ENCODE measurements at places on chromosomes 4 and X.

DNA sequence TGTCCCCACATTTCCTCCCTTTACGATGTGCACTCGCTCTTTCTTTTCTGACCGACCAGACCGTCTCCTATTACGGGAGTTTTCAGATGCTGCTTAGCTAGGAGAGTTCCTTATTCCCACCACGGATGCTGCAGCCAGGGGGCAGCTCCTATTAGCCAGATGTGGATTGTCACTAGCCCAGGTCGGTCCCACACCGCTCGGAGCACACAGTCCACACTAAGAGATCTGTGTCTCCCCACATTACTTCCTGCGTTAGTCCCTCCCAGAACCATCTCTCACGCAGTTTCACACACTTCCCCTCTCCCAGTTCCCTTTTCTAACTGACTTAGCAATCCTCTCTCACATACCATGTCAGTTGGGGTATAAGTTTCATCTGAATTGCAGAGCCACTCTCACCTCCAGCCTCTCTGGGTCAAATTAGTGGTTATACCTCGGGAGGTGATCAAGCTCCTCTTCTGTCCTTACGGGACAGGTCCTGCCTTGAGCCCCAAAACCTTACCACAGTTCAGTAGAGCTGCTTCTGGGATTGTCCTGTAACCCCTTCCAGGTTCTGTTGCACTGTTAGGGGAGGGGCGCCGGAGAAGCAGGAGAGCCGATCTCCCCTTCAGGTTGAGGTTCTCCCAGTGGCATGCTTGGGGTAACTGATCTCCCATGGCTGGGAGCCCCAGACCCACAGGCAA lies 28.2 kb downstream of the SULT1E1 start:
- DNase-seq, result no peak

DNA sequence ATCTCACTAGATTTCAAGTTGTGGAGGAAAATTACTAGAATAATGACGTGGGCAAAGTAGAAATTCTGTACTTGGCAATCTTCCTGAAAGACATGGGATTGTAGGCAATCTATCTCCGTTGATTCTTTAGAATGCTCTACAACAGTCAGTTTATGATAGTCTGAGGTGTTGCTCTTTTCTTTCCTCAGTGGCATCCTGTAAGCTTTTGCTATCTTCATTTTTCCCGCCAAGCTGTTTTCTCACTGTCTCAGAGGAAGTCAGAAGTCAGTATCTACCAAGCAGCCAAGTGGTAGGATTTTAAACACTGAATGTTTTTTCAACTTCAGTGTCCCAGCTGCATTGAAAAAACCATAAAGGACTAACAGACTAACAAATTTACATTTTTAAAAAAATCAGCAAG lies 23.7 kb downstream of the PCDH7 start:
- DNase-seq, result no peak

- no peak for DNase-seq
Observed at GRCh38 chr4:118113220-118113619, 78.9 kb downstream of the NDST3 start.

- DNase-seq, result no peak
Observed at GRCh38 chr4:74365761-74366160, 816 bp downstream of the EREG start.

- no peak for DNase-seq
Observed at GRCh38 chr4:147012059-147012707, 66.5 kb upstream of the TTC29 start.

DNA sequence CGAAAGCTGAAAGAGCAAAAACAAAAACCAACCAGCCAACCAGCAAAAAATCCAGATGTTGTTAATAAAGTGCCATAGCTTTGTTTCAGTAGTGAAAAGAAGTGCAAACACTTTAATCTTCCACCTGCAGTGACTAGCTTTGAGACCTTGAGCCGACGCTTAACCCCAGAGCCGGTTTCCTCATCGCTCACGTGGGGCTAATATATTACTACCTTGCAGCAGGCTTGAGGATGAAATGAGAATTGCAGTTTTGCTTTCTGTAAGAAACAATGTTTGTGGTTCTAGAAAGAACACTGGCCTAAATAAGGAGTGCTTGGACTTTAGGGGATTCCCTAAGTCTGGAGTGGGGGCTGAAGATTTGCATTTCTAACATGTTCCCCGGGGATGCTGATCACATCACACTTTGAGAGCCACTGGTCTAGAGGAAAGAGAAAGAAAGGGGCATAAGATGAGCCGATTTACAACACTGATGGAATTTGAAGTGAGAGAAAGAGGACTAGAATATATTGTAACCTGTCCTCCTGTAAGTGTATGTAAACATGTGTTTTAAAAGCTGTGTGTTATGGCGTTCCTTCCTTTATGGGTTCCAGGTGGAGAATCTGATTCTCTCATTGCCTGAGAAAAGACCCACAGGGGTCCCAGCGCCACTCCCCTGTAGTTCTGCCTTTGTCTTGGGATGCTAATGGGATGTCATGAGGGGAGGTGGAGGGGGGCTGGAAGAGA lies 1.4 kb downstream of the FGF2 start:
- DNase-seq, result no peak

GRCh38 chr4:139794158-139794954 lies 128.7 kb downstream of the MGST2 start:
- DNase-seq, result no peak

GRCh38 chr4:117326091-117326490 lies 240.7 kb upstream of the TRAM1L1 start:
- no peak for DNase-seq

DNA sequence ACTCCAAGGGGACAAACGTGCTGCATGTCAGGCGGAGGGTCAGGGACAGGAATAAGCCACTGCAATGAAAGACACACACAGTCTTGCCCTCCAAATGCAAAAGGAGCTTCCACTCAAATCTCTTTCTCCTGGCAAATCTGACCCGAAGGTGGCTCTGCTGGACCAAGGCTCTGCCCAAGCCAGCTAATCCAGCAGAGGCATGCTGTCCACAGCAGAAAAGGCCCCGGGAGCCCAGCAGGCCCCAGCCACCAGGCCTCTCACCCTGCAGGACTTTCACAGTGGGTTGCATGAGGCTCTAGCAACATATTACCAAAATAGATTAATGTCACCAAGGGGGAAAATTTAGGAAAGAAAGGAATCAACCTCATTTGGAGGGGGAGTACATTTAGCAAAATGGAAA lies 628.6 kb downstream of the BCOR start:
- no peak for DNase-seq

- DNase-seq, result no peak
Observed at GRCh38 chrX:155127465-155127864, 56.2 kb downstream of the BRCC3 start.

DNA sequence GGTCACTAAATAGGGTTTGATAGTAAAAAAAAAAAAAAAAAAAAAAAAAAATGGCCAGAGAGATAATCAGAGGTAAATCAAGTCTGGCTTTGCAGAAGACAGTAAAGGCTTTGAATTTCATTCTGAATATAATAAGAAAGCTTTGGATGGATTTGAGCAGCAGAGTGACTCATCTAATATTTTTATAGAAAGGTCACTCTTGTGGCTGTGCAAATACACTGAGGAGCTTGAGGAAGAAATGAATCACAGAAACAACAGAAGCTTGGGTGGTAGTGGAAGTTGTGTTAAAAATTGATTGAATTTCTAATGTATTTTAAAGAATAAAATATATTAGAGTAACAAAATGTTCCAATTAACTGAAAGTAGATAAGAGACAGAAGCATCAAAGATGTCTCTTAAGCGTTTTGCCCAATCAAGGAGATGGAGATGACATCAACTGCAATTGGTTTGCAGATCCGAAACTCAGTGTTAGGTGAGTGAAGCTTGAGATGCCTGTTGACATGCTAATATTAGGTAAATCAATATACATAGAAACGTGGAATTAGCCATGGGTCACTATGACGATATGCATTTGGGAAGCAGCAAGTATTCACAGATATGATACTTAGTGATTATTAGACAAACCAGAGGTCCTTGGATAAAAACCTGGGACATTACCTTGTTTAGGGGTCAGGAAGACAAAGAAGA lies 280.5 kb downstream of the GPM6A start:
- DNase-seq, result no peak

GRCh38 chrX:148612431-148612830 lies 112.0 kb downstream of the AFF2 start:
- no peak for DNase-seq

- no peak for DNase-seq
Observed at GRCh38 chr4:2301806-2302205, 39.9 kb upstream of the MXD4 start.

DNA sequence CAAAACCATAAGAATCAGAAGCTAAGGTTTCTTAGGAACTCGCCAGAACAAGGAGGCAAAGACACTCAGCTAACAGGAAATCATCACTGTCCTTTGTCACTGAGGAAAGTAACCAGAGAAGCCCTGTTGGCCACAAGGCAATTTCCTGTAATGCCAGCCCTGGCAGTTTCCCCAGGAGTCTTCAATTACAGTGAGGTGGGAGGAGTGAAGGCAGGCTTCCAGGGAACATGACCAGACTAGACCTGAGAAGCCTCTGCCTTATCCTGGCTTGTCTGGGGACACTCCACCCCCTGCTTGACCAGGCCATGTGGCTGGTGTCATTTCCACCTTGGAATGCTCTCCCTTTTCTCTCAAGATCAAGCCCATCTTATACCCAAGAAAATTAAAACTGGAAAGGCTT lies 125.3 kb downstream of the COL4A6 start:
- peak; percentile 6 for DNase-seq

DNA sequence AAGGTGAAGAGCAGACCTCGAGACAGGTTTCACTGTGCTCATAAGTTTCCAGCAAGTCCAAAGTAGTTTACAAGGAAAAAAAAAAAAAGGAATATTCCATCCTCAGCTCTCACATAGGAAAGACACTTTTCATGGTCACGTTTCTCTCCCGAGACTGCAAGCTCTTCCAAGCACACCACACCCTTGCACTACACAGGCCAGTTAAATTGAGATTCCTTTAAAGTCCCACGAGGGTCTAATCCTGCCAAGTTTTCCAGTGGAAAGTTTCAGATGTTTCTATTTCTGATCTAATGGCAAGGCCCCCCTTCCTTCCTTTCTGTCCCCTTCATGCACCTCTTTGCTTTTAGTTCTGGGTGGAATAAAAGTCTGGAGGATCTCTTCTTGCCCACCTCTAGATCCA lies 67.9 kb upstream of the PCDH19 start:
- DNase-seq, result no peak

DNA sequence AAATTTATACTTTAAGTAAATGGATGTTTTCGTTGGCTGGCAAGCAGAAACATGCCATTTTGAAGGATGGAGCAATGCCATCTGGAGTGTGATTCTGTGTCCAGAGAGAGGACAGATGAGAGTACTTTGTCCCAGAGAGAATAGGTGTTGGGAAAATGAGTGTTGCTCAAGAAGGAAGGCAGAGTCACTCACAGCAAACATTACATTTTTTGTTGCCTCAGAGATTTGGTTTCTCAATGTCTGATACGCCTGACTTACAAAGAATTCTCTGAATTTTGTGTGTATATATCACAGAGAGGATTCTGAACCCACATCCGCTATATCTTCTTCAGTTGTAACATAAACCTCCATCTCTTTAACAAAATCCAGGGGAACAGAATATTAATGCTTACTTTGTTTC lies 102.8 kb upstream of the PCDH18 start:
- DNase-seq, result no peak

- no peak for DNase-seq
Observed at GRCh38 chr4:174550541-174550940, 28.3 kb upstream of the HPGD start.

- DNase-seq, result no peak
Observed at GRCh38 chrX:31039327-31039711, 32.5 kb downstream of the FTHL17 start.

GRCh38 chrX:108126661-108127060 lies 35.1 kb downstream of the ATG4A start:
- DNase-seq, result no peak

DNA sequence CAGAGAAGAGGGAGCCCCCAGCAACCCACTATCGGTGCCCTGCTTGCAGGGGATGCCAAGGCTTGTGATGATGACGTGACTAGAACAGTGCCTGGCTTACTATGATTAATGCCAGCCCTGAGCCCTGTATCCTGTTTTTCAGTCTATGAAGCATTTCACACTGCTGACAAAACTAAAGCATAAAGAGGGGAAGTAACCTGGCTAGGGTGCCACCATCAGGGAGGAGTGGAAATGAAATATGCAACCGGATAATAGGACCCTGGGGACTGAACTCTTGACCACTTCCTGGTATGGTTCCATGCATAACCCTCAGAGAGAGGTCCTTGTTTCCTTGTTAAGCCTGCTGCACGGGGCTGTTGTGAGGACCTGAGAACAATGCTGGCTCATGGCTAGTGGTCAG lies 50.3 kb downstream of the MED28 start:
- no peak for DNase-seq

GRCh38 chr4:85591406-85592098 lies 116.6 kb downstream of the ARHGAP24 start:
- no peak for DNase-seq

GRCh38 chr4:128123036-128123435 lies 61.9 kb downstream of the LARP1B start:
- DNase-seq, result no peak

- DNase-seq, result no peak
Observed at GRCh38 chrX:63506320-63506719, 155.2 kb upstream of the SPIN4 start.

DNA sequence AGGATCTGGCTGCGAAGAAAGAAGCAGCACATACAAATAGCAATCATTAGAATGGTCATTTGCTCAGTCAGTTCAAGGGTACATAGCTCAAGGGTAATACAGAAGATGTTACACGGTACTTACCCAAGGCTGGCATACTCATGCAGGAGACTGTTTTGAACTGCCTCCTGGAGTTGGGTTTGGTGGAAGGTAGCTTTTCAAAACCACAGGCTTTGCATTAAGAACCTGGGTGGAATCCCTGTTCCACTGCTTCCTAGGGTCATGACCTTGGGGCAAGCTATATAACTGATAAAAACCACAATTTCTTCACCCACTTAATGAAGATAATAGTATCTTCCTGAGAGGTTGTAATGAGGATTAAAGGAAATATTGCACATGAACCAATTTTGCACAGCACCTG lies 36.5 kb downstream of the TBC1D9 start:
- no peak for DNase-seq

DNA sequence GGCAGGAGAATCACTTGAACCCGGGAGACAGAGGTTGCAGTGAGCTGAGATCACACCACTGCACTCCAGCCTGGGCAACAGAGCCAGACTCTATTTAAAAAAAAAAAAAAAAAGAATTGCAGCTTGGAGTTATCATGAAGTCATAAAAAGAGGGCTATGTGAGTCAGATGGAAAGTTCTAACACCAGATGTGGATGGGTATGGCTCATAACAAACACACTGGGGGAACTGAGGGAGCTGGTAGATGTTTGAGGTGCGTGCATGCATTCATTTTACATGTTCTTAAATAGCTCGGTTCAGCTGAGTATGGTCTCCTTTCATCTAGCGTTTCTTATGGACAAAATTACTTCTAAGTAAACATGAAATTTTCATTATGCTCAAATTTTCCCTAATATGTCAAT lies 11.7 kb downstream of the TRMT2B start:
- no peak for DNase-seq

DNA sequence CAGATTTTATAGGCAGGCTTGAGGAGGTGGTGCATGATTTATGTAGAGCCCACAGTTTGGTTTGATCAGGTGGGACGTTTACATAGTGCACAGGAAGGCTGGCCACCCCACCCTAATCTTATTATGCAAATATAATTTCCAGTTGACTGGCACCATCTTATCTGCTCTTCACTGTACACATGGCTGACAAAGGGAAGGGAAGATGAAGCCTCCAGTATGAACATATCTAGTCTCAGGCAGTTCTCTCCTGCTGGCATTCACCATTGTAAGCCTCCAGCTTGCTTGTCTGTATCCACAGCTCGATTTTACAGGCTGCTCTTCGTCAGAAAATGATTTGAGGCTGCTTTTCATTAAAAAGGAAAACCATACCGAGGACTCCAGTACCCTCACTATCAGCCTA lies 278.3 kb downstream of the TECRL start:
- no peak for DNase-seq

GRCh38 chr4:68570122-68570507 lies 6.0 kb downstream of the UGT2B17 start:
- no peak for DNase-seq

Measured in NCI-H1930 (cell line).